ENCODE measurements at places on chromosomes 4 and X. TPM values are rescaled to one million over a fixed set of nuclear protein-coding genes. Genes with fewer than 3 reads are reported as not detected.

Gene CABS1
- polyA plus RNA-seq, result not detected

Gene AMTN
- polyA plus RNA-seq, result not detected

Gene ASB12
- not detected for polyA plus RNA-seq

Gene FAM9B
- polyA plus RNA-seq, result 0.06 TPM

Gene TACR3
- not detected for polyA plus RNA-seq

Gene CENPVL2
- 0.03 TPM for polyA plus RNA-seq

Gene CT83
- polyA plus RNA-seq, result not detected

Gene DNAAF6
- polyA plus RNA-seq, result not detected

- H3K27me3 ChIP-seq, result no peaks in the 10 kb centered on the region
- H3K27ac ChIP-seq, result no peak overlapping the region
- no peak for DNase-seq
- no peaks in the 10 kb centered on the region for H3K4me1 ChIP-seq
- H3K4me3 ChIP-seq, result no peak overlapping the region
These were observed 38.5 kb downstream of the NEK1 start for GRCh38 chr4:169573889-169574288.

GRCh38 chr4:105050896-105051295 lies 95.8 kb upstream of the TET2 start:
- H3K4me3 ChIP-seq, result no peak overlapping the region
- DNase-seq, result no peak
- H3K27ac ChIP-seq, result no peak overlapping the region
- no peaks in the 10 kb centered on the region for H3K36me3 ChIP-seq
- no peaks in the 10 kb centered on the region for H3K27me3 ChIP-seq
- H3K4me1 ChIP-seq, result no peaks in the 10 kb centered on the region

- no peak overlapping the region for H3K27ac ChIP-seq
- no peaks in the 10 kb centered on the region for H3K27me3 ChIP-seq
- peaks cover 3% of the 10 kb centered on the region for H3K4me1 ChIP-seq
- H3K36me3 ChIP-seq, result no peaks in the 10 kb centered on the region
These were observed 33.7 kb downstream of the HTT-AS start for GRCh38 chr4:3040452-3041191.

DNA sequence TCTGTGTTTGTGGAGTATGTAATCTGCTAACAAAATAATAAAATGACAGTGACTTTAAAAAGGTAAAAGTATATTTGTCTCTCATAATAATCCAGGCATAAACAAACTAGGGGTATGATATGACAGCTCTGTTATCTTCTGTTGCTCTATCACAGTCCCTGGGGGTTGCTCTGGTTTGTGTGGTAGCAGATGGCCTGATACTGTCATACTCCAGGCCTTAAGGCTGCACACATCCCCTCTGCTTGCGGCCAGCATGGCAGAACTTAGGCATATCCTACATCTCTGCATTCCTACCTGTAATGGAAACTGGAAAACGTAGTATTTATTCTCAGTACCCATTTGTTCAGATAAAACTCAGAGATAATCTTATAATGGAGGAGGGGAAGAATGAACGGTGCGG lies 117.9 kb upstream of the HAND2 start:
- no peaks in the 10 kb centered on the region for H3K4me1 ChIP-seq
- no peak overlapping the region for H3K4me3 ChIP-seq
- no peaks in the 10 kb centered on the region for H3K36me3 ChIP-seq
- H3K27me3 ChIP-seq, result no peaks in the 10 kb centered on the region
- peak; percentile 71 for DNase-seq
- H3K27ac ChIP-seq, result no peak overlapping the region

GRCh38 chrX:155857561-155857960 lies 23.6 kb upstream of the VAMP7 start:
- no peaks in the 10 kb centered on the region for H3K27me3 ChIP-seq
- no peaks in the 10 kb centered on the region for H3K4me1 ChIP-seq
- no peak overlapping the region for H3K4me3 ChIP-seq
- peak; percentile 9 for DNase-seq
- no peak overlapping the region for H3K27ac ChIP-seq

DNA sequence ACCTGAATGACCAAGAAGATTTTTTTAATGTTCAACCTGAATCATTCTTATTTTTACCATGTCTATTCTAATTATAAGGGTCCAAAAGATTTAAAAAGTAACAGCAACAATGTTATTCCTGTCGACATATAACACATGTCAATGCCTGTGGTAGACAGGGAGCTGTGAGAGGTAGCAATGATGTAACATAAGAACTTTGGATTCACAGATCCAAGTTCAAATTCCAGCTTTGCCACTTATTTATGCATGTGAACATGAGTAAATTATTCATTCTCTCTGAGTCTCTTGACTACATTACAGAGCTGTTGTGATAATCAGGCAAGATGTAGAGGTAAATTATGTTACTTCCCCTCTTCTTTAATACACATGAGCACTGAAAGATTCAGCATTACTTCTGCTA lies 54.5 kb downstream of the KLHL8 start:
- H3K4me1 ChIP-seq, result no peaks in the 10 kb centered on the region
- no peak overlapping the region for H3K27ac ChIP-seq
- no peak overlapping the region for H3K4me3 ChIP-seq
- H3K36me3 ChIP-seq, result peaks cover 29% of the 10 kb centered on the region
- no peaks in the 10 kb centered on the region for H3K27me3 ChIP-seq

DNA sequence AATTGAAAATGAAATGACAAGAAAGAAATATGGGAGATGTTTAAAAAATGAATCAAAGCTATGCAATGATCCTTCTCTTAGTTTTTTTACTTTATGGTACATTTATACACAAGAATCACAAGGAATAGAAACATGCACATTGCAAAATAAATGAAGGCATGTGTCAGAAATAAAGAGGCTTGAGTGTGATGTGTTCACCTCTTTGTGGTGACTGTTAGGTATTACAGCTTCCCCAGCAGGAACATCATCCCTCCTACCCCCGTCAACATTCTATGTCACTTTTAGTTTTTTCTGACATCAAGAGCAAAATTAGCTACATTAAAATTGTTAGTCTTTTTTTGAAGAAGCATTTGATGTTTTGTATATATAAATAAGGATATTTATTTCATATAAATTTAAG lies 214.8 kb downstream of the SLC4A4 start:
- H3K36me3 ChIP-seq, result no peaks in the 10 kb centered on the region
- no peaks in the 10 kb centered on the region for H3K27me3 ChIP-seq
- H3K4me1 ChIP-seq, result no peaks in the 10 kb centered on the region
- H3K4me3 ChIP-seq, result no peak overlapping the region

GRCh38 chr4:185396724-185397385 lies at the start of gene ANKRD37:
Gene ANKRD37 (plus strand): TSS chr4:185396841. CDS start chr4:185396924, 83 bp downstream.
- H3K4me1 ChIP-seq, result peaks cover 6% of the 10 kb centered on the region
- peak within 1 kb of the TSS; percentile 98 for H3K27ac ChIP-seq
- peak; percentile 43 for DNase-seq
- no peaks in the 10 kb centered on the region for H3K27me3 ChIP-seq

DNA sequence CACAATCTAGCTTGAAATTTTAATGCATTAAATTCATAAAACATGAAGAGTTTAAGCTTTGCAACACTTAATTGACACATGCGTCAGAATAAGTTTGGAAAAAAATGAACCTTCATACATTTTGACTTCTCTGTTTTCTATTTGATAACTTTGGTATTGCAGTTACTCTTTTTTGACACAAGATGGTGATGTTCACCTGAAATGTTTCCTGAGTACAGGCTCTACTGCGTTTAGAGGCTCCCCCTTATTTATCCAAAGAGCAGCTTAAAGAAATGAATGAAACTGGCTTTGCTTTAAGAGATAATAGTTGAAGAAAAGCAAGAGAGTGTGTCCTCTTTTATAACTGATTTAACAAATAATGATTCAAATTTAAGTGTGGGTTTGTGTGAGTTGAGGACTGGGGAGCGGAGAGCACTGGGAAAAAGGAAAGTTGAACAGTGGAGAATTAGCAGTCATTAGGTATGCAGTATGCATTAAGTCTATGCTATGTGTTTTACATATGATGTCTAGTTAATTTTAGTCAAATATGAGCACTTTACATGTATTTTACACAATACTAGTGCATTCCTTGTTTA lies 180.6 kb upstream of the NUDT6 start:
- no peak overlapping the region for H3K4me3 ChIP-seq
- DNase-seq, result peak; percentile 55
- no peaks in the 10 kb centered on the region for H3K27me3 ChIP-seq
- H3K36me3 ChIP-seq, result peaks cover 8% of the 10 kb centered on the region
- H3K4me1 ChIP-seq, result no peaks in the 10 kb centered on the region

DNA sequence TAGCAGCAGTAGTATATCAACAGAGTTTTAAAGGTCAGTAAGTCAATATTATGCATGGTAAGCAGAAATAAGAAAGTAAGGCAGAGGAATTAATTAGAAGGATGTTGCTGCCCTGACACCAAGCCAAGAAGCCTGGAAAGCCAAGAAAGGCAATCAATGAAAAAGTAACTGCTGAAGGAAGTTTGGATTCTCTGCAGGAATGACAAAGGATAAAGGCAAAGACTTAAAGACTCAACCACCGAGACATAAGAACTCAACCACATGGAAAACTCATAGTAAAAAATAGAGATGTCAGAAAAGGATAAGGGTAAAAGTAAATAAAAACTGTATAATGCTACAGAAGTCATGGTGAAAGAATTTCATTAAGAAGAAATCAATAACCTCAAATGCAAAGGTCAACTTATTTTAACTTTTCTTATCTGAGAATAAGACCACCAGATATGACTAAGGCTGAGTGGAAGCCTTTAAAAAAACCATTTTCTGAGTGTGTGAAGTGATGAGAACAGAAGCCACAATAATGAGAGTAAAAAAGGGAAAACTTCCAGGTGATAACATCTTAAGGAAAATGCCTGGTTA lies 55.2 kb downstream of the NEK1 start:
- H3K27ac ChIP-seq, result no peak overlapping the region
- H3K36me3 ChIP-seq, result peaks cover 39% of the 10 kb centered on the region
- DNase-seq, result no peak
- no peak overlapping the region for H3K4me3 ChIP-seq
- H3K4me1 ChIP-seq, result peaks cover 5% of the 10 kb centered on the region
- H3K27me3 ChIP-seq, result no peaks in the 10 kb centered on the region

DNA sequence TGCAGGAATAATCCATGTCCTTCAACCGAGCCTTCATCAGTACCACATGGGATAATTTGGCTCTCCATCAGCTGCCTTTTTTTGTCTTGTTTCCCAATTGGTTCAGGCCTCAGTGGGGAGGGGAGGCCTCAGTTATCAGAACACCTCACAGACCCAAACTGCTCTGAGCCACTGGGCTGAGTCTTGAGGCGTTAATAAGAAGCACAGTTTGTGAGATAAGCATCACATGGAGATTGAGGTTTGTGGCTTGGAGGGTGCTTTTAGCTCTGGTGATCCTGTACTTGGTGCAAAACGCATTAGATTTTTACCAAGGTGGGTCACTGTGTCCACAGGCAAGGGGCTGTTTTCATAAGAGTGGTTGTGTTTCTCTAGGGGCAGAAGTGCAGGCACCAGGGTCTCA lies 82.8 kb upstream of the HPF1 start:
- H3K4me1 ChIP-seq, result no peaks in the 10 kb centered on the region
- H3K4me3 ChIP-seq, result no peak overlapping the region
- H3K36me3 ChIP-seq, result no peaks in the 10 kb centered on the region
- no peak for DNase-seq
- H3K27ac ChIP-seq, result no peak overlapping the region

DNA sequence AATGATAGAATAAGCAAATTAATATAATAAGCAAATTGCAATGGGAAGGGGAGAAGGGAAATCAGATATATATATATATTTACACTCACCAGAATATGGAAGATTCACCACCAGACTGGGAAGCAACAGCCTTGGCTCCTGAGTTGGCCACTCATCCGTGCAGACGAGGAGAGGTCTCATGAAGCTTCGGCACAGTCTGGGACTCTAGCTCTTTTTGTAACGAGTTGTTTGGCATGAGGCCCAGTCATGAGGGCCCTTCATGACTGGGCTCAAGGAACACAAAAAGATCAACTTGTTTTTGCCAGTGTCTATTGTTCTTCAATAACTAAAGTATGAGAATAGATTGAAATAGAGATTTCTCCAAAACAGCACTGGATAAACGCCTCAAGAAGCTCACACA lies 176.4 kb downstream of the ADGRA3 start:
- H3K4me3 ChIP-seq, result no peak overlapping the region
- no peaks in the 10 kb centered on the region for H3K36me3 ChIP-seq
- DNase-seq, result no peak
- H3K27me3 ChIP-seq, result no peaks in the 10 kb centered on the region
- H3K27ac ChIP-seq, result no peak overlapping the region
- no peaks in the 10 kb centered on the region for H3K4me1 ChIP-seq

DNA sequence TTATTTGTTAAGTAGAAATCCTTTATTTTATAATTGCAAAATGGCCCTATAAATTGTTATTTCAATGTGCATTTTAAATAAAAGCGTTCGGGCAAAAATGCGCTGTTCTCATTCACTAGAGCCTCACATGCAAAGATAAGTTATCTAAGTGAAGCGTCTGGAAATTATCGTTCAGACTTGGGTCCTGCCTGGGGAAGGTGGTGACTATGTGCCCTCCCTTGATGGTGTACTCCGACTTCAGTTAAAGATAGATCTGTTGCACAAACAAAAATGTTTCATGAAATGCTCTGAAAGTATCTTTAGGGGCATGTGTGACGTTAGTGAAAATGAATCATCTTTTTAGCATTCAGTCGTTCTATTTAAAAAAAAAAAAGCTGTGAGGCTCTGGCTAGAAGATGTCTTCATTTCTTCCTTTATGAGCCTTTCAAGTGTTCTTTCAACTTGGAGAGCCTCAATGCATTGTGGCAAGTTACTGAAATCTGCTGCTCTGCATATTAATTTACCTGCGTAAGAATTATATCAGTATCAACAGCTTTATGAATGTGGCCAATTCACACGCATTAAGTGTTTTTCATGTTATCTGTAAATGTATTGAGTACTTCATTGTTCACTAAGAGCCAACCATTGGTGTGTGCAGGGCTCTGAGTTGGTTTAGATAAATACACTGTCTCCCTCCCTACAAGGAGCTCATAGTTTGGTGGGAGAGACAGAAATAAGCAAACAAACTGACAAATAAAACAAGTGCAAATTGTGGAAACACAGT lies 83.0 kb downstream of the AFF1 start:
- no peaks in the 10 kb centered on the region for H3K36me3 ChIP-seq
- H3K4me1 ChIP-seq, result peaks cover 18% of the 10 kb centered on the region
- no peak for DNase-seq
- H3K27ac ChIP-seq, result peak overlapping the region; percentile 13

- H3K36me3 ChIP-seq, result no peaks in the 10 kb centered on the region
- no peaks in the 10 kb centered on the region for H3K27me3 ChIP-seq
- no peaks in the 10 kb centered on the region for H3K4me1 ChIP-seq
- DNase-seq, result no peak
- H3K4me3 ChIP-seq, result no peak overlapping the region
- H3K27ac ChIP-seq, result no peak overlapping the region
These were observed 371.7 kb downstream of the AFF2 start for GRCh38 chrX:148872161-148872535.

DNA sequence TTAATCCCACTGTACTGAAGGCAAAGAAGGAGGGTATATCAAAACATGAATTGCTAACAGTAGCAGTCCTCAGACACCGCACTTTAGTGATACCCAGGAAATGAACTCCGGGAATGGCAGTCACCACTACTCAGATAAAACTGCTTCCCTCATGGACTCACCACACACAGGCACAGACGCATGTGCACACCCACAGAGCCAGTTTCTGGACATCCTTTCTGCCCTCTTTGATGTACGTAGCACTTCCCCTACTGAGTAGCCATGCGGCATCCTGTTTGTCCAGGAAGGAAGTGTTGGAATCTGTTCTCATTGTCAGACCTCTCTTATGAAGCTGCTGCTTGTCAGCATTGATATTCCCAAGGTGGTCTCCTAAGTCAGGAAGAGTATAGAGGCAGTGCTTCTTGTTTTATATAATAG lies 95.7 kb downstream of the DCLK2 start:
- H3K27me3 ChIP-seq, result no peaks in the 10 kb centered on the region
- peak overlapping the region; percentile 60 for H3K27ac ChIP-seq
- DNase-seq, result no peak
- peaks cover 29% of the 10 kb centered on the region for H3K4me1 ChIP-seq

GRCh38 chr4:52846502-52846901 lies 15.6 kb upstream of the RASL11B start:
- no peak for DNase-seq
- no peaks in the 10 kb centered on the region for H3K27me3 ChIP-seq
- H3K4me3 ChIP-seq, result no peak overlapping the region
- no peaks in the 10 kb centered on the region for H3K36me3 ChIP-seq
- H3K4me1 ChIP-seq, result peaks cover 32% of the 10 kb centered on the region

All from SK-N-SH (cell line).